ENCODE measurements at places on chromosomes 11 and 22.

DNA sequence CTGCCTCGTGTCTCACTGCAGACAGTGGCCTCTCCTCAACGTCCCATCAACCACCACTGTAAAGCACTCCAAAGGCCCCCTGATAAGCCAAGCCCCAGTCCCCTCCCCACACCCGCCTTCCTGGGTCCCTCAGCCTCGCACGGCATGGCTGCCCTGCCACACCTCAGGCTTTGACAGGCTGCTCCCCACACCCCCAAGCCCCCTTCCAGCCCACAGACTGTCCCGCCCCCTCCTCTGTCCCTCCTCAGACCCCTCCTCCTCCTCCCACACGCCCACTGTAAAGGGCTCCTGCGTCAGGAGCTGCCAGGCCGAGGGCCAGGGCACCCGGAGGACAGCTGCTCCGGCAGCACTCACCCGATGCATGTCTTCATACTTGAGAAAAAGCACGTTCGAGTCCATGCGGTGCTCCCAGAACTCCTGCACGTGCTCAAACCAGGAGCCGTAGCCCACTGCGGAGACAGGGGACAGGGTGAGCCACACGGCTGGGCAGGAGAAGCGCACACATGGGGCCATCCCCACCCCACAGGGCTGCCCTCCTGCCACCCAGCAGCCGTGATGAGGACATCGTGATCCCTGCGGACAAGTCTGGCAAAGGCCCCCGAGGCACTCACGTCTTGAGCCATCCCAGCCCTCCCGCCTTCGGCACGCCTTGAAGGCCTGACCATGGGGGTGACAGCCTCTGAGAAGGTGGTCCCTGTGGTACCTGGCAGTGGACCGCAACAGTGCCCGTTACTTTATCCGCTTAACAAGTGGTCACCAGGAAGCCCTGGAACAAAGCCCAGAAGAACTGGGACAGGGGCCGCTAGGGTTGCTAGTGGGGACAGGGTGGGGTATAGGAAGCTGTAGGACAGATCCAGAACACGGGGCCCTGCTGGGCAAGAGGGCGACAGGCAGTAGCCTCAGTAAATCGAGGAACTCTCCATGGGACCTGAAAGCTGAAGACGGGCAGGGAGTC is 21.5 kb upstream of the EFCAB6 start:
- DNase-seq: no peak

GRCh38 chr22:50656122-50657070 is 16.2 kb upstream of the SHANK3 start:
- DNase-seq: no peak

- no peak for DNase-seq
Observed at GRCh38 chr11:127288926-127289325, 288.4 kb upstream of the KIRREL3 start.

DNA sequence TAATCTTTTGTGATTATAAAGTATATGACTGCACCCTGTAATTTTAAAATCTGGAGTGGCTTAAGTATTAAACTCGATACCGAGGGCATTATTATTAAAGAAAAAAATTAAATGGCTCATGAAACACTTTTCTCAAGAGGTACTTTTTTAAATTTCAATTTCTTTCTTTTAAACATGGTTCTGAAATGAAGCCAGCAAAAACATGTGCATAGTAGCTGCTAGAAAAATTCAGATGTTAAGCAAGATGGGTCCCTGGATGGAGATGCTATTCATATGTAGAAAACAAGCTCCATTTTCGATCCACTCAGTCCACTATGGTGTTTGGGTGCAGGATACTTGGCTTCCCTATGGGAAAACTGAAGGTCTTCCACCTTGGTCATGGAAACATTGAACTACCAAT is 189.5 kb downstream of the PGR start:
- DNase-seq: no peak

GRCh38 chr11:33533386-33534052 is 167.1 kb downstream of the C11orf91 start:
- DNase-seq: no peak

DNA sequence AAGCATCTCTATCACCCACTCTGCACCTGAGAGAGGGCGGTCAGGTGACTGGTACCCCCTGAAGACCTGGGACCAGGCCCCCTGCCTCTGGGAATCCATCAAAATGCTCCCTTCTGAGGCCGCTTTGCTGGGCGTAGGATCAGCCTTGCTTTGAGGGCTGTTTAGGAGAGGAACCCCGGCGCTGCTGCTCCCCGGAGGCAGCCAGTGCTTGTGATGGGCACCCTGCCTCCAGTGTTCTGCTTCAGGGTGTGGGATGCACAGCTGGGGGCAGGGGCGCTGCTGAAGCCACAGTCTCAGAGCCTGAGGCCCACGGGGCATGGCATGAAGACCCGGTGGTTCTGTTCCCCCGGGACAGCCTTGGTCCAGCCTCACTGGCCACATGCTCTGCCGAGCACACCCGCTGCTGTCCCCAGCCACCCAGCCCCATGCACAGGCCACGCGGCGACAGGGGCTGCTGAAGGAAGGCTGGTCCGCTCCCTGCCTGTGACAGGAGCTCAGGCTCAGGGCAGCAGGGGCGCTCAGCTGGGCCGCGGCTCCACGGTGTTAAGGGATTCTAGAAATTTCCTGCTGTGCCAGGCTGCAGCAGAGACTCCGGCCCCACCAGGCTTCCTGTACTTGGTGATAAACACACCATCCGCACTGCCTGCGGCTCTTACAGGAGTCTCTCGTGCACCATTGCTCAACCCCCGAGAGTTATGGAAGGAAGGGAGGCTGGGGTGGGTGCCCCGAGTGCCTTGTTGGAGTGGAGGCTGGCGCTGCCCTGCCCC is 91.0 kb downstream of the KCNQ1 start:
- no peak for DNase-seq

DNA sequence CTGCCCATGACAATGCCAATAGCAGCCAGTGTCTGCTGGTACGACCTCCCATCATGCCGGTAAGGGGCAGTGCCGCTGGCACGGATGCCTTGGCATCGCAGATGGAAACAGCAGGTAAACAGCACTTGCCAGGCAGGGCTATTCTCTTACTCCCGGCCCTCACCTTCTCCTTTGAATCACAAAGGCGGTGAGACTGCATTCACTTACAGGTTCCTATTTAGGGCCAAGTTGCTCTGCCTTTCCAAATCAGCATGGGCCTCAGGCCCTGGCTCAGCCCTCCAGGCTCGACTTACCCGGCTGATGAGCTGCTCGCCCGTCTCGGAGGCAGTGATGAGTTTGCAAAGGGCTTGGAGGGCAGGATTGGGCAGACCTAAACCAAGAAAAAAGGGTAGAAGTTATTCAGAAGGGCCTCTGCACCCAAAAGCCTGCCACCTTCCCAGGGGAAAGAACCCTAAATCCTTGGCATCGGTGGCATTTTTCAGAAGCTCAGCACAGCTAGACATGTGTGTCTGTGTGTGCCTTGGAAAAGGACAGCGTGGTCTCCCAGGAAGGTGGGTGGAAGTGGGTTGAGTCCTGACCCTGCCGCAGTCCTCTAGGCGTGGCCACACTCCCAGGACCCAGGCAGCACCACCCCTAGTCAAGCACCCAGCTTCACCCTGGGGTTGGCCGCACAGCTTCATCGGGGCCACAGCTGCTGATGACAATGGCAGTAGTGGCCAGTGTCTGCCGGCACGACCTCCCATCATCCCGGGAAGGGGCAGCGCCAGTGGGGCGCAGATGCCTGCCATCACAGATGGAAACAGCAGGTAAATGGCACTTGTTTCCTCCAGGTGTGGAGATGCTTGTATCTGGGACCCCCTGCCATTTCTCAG is 73.5 kb upstream of the PITPNB start:
- no peak for DNase-seq

GRCh38 chr11:57335023-57335342 is 709 bp downstream of the SSRP1 start:
- DNase-seq: no peak

DNA sequence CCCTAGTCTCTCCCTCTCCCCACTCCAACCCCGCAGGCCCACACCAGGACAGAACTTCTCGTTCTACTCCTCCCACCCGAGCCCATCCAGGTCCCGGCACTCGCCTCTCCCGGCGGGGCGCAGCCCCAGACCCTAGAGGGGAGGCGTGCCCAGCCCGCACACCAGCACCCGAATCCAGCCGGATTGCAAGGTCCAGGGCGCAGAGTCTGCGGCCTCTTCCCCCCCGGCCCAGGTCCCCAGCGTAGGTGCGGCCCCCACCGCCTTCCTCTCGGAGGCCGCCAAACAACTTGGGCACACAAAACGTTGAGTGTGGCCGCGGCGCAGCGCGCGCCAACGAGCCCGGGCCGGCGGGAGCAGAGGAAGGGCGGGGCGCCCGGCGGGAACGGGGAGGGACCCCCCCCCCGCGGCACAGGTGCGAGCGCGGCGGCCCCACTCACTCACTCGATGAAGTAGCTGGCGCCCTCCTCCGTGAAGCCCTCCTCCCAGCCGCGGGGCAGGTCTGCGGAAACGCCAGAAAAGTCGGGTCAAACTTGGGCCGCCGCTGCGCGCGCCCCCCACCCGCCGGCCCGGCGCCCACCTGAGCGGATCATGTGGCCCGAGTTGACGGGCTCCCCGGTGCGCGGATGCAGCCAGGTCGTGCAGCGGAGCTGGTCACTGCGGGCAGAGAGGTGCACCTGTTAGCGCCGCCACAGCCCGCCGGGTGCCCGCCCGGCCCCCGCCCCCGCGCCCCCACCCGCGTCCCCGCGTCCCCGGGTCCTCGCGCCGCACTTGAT is 480 bp downstream of the PLEKHA7 start:
- no peak for DNase-seq

GRCh38 chr11:702462-703461 is 3.3 kb upstream of the EPS8L2 start:
- DNase-seq: no peak

DNA sequence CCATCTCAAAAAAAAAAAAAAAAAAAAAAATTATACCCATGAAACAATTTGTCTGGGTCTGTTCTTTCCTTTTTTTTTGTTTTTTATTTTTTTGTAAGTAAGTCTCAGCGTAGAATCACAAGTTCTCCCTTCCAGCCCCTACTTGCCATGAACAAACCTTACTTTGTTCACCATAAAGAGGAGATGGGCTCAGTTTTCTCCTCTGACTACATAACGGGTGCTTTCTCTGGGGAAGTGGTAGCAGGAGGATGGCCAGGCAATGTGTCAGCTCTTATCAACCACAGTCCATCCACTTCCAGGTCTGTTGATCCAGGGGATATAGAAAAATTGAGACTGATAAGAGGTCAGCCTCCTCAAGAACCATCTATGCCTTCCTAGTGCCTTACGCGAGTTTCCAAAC is 11.0 kb downstream of the ASCC2 start:
- no peak for DNase-seq

- DNase-seq: no peak
Observed at GRCh38 chr11:76620489-76620888, 50.1 kb downstream of the LRRC32 start.

DNA sequence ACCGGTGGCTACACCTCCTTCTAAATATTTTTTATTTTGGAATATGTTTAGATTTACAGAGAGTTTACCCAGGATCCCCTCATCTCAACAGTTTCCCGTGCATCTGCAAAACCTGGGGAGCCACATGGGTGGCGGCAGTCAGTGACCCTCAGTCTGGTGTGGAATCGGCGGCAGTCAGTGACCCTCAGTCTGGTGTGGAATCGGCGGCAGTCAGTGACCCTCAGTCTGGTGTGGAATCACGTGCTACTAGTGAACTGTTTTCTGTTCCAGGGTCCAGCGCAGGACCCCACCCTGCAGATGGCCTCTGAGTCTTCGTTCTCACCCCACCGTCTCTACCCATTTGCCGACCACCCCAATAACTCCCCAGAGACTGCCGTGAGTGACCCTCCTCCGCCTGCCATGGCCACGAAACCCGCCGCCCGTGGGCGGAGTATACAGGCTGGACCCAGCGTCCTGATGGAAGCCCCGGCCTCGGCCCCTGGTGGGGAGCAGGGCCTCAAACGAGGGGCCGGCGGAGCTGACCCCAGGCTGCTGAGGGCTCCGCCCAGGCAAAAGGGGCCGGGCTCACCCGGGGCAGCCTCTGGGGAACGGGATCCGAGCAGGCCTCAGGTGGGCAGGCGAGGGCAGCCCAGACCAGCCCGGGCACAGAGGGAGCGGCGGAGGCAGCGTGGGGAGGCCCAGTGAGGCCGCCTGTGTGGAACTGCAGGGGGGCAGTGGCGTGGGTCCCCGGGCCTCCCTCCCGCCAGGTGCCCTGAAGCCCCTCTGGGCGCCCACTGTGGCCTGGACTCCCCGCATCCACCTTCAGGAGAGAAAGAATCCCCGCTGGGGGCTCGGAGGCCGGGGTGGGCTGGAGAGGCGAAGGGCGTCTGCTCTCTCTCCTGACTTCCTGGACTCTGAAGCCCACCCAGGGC is 2.5 kb downstream of the IL17REL start:
- no peak for DNase-seq

- DNase-seq: no peak
Observed at GRCh38 chr11:94678236-94678635, 89.9 kb upstream of the AMOTL1 start.

DNA sequence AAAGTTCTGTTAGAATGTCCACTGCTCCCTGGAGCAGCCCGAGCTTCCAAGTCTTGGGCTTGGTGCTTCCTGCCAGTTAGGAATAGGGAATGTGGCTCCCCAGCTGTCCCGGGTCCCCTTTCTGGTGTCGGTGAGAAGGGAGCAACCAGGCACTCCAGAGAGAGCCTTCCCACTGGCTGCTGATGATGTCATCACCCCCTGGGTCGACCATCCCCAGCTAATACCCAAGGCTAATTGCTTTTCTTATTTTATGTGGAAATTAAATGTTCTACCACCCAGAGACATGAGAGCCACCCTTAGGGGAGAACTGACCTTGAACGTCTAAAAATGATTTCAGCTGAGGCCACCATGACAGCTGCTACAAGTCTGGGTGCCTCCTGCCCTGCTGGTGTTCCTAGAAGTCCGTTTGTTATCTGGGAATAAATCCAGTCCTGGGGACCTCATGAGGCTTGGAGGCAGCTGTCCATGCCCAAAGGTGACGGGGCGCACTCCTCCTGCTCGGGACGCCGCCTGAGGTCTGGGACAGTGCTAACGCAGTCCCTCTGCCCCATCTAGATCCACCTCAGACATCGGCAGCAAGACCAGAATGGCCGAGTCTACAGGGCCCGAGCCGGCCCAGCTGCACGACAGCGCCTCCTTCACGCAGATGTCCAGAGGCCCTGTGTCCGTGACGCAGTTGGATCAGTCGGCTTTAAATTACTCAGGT is 42.3 kb downstream of the C11orf91 start:
- DNase-seq: no peak

GRCh38 chr11:123180574-123180973 is 14.5 kb downstream of the CLMP start:
- no peak for DNase-seq

Data from activated T-cell treated with anti-CD3 and anti-CD28 coated beads for 1 hour (primary cell).